ENCODE measurements at places on chromosomes 12 and 14.

- no peak for DNase-seq
These were observed 32.0 kb downstream of the RTL1 start for GRCh38 chr14:100871234-100872186.

DNA sequence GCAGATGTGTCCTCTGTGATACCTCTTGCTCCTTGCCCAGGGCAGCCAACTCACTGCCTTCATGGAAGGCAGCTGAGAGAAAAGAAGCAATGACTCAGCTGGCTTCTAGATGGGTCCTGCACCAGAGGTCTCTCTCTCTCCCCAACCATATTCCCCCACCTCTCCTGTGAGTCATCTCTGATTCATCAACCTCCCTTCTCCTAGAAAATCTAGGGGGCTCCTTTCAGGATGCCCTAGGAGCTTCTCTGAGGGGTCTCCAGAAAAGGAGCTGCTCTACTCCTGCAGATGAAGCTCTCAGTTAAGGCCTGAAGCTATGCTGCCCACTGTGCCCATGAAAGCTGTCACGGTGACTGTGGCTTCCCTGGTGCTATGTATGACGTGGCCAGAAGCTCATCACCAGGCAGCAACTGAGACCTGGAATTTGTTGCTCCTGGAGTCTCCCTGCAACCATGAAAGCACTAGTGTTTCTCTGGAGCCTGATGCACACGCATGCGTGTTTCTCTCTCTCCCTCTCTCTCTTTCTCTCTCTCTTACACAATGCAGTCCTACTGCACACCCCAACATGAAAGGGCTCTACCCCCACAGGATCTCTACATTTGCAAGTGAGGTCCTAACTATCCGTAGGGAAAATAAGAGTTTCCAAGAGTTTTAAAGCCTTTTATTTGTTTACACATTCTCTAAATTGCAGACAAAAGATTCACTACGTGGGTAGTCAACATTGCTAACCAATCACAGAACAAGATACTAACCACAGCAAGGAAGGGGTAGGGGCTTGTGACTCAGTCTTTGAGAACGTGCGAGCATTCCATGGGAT is 285.3 kb downstream of the DPF3 start:
- no peak for DNase-seq

DNA sequence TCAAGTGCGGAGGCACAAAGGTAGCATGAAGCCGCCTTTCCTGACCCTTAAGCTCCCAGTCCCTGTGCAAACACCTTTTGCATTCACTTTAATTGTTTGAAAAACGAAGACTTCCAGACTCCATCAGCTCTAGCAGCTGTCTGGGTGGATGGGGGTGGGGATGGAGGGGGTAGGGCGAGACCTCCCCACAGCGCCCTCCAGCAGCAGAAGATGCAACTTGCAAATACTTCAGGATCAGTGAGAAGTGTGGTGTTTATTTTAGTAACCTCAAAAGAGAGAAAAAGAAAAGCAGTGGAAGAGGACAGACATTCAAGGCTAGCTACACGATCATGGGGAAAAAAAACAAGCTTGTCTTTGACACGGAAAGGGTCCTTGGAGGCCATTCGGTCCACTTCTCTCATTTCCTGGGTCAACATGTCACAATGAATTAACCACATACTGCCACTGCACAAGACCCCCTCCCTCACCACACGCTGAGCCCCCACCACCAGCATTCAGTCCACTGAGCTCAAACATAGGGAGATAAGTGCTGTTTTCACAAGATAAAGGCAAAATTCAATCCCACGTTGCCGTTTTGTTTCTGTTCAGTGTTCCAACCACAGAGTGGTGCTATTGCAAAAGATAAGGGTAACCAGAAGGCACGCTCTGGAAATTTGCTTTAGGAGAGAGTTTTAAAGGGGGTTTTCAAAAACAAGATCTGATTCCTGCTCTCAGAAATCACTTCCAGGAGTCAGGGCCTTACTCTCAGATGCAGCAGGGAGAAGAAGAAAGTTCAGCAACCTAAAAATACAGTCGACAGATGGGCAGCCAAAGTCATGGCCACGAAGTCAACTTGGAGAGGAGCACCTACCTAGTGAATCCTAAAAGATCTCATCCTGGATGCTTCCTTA is 3.3 kb upstream of the NTF3 start:
- DNase-seq: no peak

DNA sequence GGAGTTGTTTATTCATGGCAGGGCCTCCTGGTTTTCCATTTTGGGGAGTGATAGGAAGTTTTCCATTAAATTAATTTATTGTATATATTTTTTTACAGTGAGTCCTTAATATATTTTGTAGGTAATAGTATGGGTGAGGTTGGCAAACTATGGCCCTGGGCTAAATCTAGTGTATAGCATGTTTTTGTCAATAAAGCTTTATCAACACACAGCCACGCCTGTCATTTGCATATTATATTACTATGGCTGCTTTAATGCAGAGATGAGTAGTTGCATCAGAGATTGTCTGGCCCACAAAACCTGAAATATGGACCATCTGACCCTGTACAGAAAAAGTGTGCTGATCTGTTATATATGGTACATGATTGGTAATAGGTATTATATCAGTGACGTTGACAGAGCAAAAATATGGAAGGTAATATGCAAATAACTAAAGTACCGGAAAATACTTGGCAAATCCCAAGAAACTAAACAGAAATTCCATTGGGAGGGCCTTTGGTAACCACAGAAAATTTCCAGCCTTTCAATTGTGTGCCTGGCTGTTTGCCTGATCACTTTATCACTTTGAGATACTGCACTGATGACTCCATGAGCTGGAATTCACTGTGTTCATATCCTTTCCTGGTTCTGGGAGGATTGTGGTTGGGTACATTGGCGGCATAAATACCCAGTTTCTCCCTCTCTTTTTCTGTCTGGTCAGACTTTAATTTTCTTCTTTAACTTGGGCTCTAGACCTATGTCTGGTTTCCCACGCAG is 61.7 kb upstream of the RFLNA start:
- DNase-seq: no peak

- DNase-seq: no peak
These were observed 8.0 kb downstream of the IL22 start for GRCh38 chr12:68245180-68246021.

DNA sequence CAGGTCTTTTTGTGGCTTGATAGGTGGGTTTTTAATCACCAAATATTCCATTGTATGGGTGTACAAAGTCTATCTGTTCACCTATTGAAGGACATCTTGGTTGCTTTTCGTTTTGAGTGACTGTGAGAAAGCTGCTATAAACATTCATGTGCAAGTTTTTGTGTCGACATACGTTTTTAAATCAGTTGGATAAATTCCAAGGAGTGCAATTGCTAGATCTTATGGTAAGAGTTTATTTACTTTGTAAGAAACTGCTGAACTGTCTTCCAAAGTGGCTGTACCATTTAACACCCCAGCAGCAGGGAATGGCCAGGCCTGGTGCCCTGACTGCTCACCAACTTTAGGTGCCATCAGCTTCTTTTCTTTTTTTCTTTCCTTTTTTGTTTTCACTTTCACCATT is 45.5 kb upstream of the C14orf180 start:
- no peak for DNase-seq

DNA sequence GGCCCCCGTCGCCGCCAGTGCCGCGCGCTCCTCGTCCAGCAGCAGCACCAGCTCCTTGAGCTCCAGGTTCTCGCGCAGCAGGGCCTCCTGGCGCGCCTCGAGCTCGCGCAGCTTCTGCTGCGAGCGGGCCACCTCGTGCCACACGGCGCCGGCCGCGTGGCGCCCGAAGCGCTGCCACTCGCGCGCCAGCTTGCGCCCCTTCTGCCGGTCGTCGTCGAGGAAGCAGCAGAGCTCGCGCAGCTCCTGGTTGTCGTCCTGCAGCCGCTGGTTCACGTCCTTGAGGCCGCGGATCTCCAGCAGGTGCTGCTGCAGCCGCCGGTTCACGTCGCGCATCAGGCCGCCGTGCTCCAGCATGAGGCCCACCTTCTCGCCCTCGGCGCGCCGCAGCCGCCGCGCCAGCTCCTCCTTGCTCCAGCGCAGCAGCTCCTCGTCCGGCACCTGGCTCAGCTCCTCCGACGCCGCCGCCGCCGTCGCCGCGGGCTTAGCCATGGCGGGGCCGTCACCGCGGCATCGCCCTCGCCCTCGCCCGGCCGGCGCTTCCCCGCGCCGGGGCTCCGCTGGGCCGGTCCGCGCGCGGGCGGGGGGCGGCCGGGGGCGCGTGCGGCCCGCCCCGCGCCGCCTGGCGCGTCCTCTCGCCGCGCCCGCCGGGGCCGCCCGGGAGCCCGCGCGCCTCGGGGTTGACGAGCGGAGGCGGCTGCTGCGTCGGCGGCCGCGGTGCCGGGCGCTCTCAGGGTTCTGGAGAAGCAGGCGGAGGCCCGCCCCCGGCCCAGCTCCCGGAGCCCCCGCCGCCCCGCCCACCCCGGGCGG is at the start of gene CCDC85C:
TSS of gene CCDC85C (minus strand) at position 737 of the 807 bp plus-strand sequence. CDS start at position 489, 248 bp downstream.
- DNase-seq: no peak

GRCh38 chr14:105082703-105083102 is 17.5 kb upstream of the GPR132 start:
- DNase-seq: no peak

GRCh38 chr14:39974036-39974435 is 541.8 kb upstream of the FBXO33 start:
- DNase-seq: no peak

DNA sequence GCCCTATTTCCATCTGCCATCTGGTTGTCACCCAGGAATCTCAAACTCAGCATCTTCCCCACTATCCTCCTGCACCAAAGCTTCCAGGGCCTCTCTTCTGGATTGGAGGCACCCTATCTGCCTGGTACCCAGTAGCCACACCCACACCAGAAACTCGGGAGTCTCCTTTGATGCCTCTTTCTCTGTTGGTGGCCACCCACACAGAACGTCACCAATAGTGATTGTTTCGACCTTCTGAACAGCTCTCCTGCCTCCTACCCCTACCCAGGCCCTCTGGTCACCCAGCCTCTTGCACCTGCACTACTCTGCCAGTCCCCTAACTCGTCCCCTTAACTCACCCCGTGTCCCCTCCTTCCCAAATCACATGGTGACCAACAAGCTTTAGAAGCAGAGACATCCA is 95.0 kb downstream of the IRF2BPL start:
- no peak for DNase-seq

DNA sequence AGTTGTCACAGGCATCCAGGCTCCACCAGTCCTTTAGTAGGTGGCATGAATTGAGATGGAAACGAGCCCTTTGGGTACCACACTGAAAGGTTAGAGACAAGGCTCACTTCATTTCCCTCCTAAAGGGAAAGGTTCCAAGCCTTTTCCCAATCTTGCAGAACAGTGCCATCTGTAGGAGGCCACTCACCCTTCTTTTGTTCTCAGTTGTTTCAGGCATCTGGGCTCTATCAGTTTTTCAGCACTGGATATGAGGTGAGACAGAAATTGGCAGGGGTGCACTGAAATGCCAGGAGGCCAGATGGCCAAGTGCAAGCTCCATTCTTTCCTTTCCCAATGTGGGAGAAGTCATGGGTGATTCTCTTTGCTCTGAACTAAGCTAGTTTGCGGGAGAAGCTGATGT is 15.2 kb downstream of the FBXO33 start:
- no peak for DNase-seq

- DNase-seq: no peak
These were observed 61.5 kb downstream of the MAP1LC3B2 start for GRCh38 chr12:116620492-116621191.

GRCh38 chr12:33818313-33818712 is 204.0 kb upstream of the ALG10 start:
- DNase-seq: no peak

DNA sequence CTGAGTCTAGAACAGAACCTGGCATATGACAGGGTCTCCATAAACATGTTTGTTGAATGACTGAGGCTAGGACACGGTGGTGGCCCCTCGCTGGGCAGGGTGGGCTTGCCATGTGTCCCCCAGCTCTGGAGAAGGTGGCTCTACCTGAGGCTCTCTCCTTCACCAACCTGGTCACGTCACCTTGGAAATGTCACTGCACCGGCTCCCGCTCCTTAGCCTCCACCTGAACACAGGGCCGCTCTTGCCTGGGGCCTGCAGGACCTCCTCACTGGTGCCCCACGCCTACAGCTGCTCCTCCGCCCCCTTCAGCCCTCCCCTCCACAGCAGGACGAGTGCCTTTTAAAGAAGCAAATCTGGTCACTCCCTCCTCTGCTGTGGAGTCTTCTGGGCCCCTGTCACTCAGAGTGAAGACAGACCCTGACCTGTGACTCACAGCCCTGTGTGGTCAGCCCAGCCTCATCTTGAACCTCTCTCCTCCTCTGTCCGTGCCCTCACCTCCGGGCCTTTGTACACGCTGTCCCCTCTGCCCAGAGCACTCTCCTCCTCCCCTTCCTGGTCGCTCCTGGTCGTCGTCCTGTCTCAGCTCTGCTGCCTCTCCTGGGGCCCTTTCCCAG is 81.0 kb downstream of the ADGRD1 start:
- no peak for DNase-seq

DNA sequence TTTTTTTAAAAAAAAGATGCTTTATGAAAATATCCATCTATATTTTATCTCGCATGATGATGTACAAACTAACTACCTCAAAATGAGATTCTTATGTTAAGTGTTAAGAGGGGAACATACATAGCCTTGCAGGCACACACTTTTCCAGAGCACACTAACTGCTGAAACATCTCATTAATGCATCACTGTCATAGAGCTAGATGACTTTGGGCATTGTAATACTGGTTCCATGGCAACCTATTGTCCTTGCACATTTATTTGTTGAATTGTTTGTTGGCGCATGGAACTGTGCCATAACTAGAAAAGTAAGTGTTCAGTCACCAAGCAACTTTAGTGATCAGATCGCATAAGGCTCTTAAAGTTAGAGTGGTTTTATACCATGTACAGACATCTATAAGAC is 348.3 kb downstream of the GALC start:
- DNase-seq: no peak

DNA sequence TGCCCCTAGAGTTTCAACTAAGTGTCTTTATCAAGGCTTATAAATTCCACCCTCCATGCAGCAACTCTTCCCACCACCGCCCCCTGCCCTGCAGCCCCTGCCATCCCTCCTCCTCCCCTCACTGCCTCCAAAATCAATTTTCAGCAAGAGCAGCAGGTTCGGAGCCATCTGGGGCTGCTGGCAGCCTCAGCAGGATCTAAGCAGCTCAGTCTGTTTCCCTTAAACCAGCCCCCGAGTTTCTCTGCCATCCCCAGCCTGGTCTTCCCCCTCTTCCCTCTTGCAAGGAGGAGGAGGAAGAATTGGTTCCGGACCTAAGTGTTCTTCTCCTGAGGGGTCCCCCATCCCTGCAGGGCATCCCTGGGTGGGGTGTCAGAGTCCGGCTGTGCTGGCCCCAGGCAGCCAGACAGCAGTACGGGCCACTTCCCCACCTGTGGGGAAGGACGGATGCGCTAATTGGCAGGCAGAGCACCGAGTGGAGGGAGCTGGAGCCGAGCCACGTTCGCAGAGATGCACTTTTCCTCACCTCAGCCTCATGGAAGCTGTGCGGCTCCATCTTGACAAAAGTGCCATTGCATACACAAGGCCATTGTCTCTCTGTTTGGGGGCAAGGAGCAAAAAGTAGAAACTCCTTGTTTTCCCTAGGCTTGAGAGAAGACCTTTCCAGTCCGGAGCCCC is 189.3 kb downstream of the KCNA5 start:
- DNase-seq: no peak

- no peak for DNase-seq
These were observed 78.6 kb upstream of the TBX3 start for GRCh38 chr12:114762490-114763110.

- no peak for DNase-seq
These were observed 280.3 kb upstream of the DIO2 start for GRCh38 chr14:80491650-80492049.

- no peak for DNase-seq
These were observed 5.3 kb upstream of the HIF1A start for GRCh38 chr14:61690039-61690438.

GRCh38 chr12:105329926-105330282 is 587 bp upstream of the C12orf75 start:
- no peak for DNase-seq

- no peak for DNase-seq
These were observed 23.4 kb upstream of the NR2C1 start for GRCh38 chr12:95096852-95097251.

- DNase-seq: no peak
These were observed 919 bp downstream of the PSMA3 start for GRCh38 chr14:58245562-58245961.
